Heart left ventricle (tissue), 16 donors: ENCODE measurements at places on chromosomes 2 and 18. TPM values are rescaled to one million over a fixed set of nuclear protein-coding genes. Genes with fewer than 3 reads are reported as not detected.

SERPINB3 gene
- not detected for total RNA-seq

DNA sequence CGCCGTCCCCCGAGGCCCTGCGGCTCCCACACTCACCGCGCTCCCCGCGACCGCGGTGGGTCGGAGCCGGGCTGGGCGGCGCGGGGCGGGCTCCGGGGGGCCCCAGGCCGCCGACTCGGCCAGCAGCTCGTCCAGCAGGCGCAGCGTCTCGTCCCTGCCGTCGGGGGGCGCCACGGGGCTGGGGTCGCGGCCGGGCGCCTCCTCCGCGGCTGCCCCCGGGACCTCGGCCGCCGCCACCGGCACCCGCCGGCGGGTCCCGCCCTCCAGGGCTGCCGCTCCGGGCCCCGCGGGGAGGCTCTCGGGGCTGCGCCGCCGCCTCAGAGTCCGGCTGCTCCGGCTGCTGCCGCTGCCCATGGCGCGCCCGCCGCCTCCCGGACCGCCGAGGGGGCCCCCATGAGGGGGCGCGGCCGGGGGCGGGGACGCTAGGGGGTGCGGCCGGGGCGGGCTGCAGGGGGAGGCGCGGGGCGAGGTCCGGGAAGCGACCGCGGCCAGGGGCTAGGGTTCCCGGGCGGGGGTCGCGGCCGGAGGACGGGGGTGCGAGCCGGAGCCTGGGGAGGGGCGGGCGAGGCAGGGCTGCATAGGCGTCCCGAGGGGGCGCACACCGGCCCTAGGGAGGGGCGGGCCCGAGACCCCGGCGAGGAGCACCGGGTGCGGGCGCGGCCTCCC is at the start of gene CYS1:
Gene CYS1 (minus strand): TSS at position 542 of the 666 bp plus-strand sequence. CDS start 188 bp downstream, at position 354.
- DNase-seq, result no peak

- no peak for DNase-seq
Measured at GRCh38 chr2:218187296-218188015, 20.7 kb upstream of the CXCR1 start.

GRCh38 chr2:174888646-174889271 is 116.4 kb downstream of the CHN1 start:
- DNase-seq, result no peak

DNA sequence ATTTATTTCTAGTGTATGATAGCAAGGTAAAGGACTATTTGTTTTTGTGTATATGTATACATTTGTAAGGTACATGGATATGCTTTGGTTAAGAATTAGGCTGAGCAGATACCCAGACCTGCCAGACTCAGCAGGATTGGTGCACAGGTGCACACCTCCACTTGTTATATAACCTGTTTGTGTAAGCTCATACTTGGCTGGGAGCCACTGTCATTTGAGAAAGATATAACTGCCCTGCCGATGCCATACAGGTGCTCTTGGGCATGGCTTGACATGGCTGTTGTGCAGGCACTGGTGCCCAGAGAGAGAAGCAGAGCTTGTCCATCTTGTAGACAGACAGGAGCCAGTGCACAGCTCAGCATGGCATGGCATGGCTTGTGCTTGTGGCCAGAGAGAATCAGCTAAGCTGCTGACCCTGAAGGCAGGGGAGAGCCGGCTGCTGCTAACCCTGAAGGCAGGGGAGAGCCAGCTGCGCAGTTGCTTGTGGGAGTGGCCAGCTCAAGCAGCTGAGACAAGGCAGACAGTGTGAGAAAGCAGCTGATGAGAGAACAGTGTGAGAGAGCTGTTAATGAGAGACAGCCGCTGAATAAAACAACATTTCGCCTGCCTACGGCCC is 136.5 kb downstream of the RNF144A start:
- no peak for DNase-seq

PRSS56 gene
- total RNA-seq, result not detected

DNA sequence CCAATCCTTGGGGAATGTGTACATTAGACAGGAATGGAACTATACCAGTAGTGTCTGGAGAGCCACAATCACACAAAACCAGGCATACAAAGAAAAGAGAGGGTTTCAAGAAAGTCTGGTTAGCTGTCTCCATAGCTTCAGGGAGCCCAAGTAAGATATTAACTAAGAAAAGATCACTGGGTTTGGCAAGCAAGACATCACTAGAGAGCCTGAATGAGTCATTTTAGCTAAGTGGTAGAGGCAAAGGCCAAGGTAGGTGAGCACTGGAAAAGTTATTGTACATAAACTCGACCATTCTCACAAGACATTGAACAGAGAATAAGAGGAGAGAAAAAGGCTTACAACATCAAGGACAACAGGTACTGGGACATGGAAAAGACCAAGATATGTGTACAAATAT is 143.8 kb upstream of the ARL4C start:
- DNase-seq, result no peak
